Omental fat pad (tissue), 4 donors: ENCODE measurements at places on chromosomes 11 and 22. TPM values are rescaled to one million over a fixed set of nuclear protein-coding genes. Genes with fewer than 3 reads are reported as not detected.

EP300 gene
- 49.6 TPM for total RNA-seq

CARNS1 gene
- 9.8 TPM for total RNA-seq

OR2D2 gene
- total RNA-seq: not detected

MRPL48 gene
- 13.3 TPM for total RNA-seq

MMP1 gene
- total RNA-seq: not detected

MYH9 gene
- total RNA-seq: 291 TPM

SMC1B gene
- total RNA-seq: not detected

P4HA3 gene
- 0.79 TPM for total RNA-seq

MS4A6E gene
- total RNA-seq: not detected

DNA sequence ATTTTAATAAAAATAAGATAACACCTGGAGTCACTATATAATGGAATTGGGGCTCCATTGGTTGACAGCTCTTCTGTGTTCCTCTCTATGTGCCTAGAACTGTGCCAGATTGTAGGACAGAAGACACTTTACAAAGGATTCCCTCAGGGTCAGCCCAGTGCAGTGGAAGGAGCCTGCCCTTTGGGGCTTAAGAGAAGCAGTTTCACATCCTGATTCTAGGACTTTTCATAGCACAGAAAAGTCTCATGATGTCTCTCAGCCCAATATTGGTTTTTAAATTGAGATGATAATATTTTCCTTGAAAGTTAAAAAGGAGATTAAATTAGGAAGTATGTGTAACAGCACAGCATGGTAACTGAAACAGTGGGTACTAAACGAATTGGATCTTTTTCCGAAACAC, 7.1 kb downstream of the PLAAT4 start:
- DNase-seq: no peak

GRCh38 chr11:122215244-122215992, 99.4 kb upstream of the BLID start:
- DNase-seq: peak; percentile 42

DNA sequence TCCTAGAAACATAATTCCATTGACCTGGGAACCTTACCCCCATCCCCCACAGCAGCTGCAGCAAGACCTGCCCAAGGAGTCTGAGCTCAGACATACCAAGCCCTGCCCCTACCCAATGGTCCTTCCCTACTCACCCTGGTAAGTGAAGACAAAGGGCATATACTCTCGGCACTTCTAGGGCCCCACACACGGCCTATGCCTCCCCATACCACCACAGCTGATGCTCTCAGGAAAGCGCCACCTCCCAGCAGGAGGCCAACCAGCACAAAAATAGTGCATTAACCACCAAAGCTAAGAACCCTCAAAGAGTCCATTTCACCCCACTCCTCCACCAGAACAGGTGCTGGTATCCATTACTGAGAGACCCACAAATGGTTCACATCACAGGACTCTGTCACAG, 74.4 kb upstream of the GUCY1A2 start:
- DNase-seq: no peak

- DNase-seq: no peak
Measured at GRCh38 chr22:30767661-30768060, 73.0 kb downstream of the OSBP2 start.

DNA sequence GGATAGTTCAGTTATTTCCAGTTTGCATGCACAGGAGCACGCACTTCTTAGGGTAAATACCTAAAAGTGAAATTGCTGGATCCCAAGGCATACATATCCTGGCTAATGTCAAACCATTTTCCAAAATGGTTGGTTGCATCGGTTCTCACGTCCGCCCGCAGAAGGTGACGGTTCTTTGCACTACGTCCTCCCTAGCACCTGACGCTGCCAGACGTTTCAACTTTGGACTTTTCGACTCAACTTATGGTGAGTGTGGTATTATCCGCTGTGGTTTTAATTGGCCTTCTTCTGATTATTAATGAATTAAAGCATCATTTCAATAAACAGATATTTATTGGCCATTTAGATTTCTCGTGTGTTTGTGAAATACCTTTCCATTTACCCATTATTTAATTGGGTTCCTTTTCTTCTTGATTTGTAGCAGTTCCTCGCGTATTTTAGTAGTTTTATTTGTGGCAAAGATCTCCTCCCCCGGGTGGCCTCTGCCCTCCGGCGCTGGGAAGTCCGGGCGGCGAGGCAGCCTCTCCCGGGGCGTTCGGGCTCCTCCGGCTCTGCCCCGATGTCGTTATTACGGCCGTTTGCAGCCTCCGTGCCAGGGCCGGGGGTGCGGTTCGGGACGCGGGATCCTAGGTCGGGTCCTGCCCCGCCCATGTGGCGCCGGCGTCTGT, at the start of gene JHY:
Gene JHY, plus strand, starts transcription at position 571 of the 668 bp plus-strand sequence. CDS start 3,091 bp downstream, outside the sequence.
- DNase-seq: no peak

GRCh38 chr22:44573451-44573850, 75.4 kb upstream of the RTL6 start:
- DNase-seq: peak; percentile 17
